ENCODE measurements at places on chromosomes 4 and X.

- DNase-seq = no peak
These were observed 429 bp downstream of the NOCT start for GRCh38 chr4:139015948-139016471.

- no peak for DNase-seq
These were observed 26.2 kb downstream of the PRPS1 start for GRCh38 chrX:107654566-107654871.

- no peak for DNase-seq
These were observed 1.9 kb upstream of the RGS12 start for GRCh38 chr4:3290889-3291321.

GRCh38 chr4:188619456-188620149 lies 480.4 kb downstream of the TRIML1 start:
- DNase-seq = no peak

DNA sequence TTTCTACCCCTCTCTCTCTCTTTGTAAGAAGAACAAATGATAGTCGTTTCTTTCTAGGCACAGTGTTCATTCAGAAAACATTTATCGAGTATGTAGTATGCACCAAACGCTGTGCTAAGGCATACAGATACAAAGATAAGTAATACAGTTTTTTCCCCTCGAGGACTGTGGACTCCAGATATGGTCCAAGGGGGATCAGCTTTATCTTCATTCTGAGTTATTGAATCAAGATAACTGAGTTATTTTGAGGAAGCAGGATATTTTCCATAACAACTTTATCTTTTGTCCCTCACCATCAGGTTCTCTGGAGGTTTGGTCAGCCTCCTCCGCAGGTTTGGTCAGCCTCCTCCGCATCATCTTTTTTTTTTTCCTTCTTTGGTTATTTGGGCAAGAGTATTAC lies 15.0 kb downstream of the EREG start:
- no peak for DNase-seq

- no peak for DNase-seq
These were observed 23.2 kb downstream of the RWDD4 start for GRCh38 chr4:183635741-183636140.

DNA sequence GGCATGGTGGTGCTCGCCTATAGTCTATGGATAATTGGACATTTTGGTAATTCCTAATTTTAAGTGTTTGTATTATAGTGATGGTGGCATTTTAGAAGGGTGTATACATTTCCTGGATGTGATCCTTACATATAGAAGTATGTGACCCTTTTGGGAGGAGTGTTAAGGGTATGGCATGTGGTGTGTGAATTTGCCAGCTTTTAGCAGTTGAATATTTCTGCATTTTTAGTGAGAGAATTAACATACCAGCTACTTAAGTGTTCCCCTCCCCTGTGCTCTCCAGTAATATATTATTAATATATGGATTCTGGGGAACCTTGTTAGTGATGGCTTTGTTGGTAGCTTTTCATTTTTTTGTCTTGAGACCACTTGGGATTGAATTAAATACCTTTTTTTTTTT lies 55.3 kb downstream of the STAG2 start:
- DNase-seq = no peak

DNA sequence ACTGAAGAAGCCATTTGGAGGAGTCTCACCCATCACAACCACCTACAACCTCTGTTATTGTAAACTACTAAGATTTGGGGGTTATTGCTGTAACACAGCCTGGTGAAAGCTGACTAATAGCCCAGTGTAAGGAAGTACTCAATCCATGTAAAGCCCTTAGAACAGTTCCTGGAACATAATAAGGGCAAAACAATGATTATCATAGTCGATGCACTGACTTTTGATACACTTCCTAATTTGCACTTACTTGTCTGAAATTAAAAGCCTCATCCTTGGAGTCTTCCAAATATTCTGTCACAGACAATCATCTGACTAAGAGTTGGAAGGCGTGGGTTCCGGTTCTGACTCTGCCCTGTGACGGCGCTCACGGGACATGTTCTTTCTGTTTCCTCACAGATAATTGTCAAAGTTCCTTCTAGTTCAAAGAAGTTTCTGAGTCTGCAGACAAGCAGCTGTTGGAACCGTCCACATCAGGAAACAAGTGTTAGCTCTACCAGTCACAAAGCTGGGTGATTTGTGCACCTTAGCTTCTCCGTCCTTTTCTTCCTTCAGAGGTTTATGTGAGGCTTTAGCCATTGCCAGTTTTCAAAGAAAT lies 33.4 kb upstream of the RASGEF1B start:
- no peak for DNase-seq

GRCh38 chr4:35459045-35459444 lies 785.3 kb downstream of the ARAP2 start:
- no peak for DNase-seq

GRCh38 chrX:41596596-41596995 lies 92.2 kb upstream of the GPR34 start:
- no peak for DNase-seq

- DNase-seq = no peak
These were observed 120.1 kb upstream of the NAP1L5 start for GRCh38 chr4:88817740-88818139.

DNA sequence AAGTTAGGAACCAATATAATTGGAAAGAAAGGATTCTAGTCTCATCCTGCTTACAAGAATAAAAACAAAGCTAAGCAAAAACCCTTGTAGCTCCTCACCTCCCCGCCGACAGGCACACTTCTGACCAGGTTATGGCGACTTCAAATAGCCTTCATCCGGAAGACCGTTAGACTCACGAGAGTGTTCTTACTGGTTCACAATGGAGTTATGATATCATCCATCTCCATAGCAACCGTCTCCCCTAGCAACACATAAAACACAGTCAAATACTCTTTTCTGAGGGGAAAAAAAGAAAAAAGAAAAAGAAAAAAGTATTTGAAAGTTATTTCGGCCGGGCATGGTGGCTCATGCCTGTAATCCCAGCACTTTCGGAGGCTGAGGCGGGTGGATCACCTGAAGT lies at the start of gene IL13RA2:
IL13RA2 (minus strand) TSS at position 162 of the 400 bp plus-strand sequence. CDS start 347 bp downstream, outside the sequence.
- DNase-seq = no peak

- no peak for DNase-seq
These were observed 52.6 kb downstream of the CASK start for GRCh38 chrX:41870719-41871151.

- DNase-seq = no peak
These were observed 235.4 kb downstream of the MGST2 start for GRCh38 chr4:139900964-139901376.

DNA sequence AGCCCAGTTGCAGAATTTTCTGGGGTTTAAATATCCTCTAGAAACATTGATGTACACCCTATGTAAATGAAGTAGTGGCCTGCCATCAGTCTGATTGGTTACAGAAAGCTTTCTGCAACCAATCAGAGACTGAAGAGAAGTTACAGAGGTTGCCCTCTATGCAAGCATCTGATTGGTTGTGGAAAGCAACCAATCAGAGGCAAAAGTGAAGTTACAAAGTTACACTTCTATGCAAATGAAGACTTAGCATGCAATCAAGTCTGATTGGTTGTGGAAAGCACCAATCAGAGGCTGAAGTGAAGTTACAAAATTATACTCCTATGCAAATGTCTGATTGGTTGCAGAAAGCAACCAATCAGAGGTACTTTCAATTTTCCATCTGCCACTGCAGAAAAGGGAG lies 51.9 kb upstream of the USP9X start:
- no peak for DNase-seq

- DNase-seq = no peak
These were observed 22.8 kb downstream of the C4orf54 start for GRCh38 chr4:99634742-99635360.

GRCh38 chr4:61953386-61953785 lies 753.3 kb downstream of the ADGRL3 start:
- no peak for DNase-seq

DNA sequence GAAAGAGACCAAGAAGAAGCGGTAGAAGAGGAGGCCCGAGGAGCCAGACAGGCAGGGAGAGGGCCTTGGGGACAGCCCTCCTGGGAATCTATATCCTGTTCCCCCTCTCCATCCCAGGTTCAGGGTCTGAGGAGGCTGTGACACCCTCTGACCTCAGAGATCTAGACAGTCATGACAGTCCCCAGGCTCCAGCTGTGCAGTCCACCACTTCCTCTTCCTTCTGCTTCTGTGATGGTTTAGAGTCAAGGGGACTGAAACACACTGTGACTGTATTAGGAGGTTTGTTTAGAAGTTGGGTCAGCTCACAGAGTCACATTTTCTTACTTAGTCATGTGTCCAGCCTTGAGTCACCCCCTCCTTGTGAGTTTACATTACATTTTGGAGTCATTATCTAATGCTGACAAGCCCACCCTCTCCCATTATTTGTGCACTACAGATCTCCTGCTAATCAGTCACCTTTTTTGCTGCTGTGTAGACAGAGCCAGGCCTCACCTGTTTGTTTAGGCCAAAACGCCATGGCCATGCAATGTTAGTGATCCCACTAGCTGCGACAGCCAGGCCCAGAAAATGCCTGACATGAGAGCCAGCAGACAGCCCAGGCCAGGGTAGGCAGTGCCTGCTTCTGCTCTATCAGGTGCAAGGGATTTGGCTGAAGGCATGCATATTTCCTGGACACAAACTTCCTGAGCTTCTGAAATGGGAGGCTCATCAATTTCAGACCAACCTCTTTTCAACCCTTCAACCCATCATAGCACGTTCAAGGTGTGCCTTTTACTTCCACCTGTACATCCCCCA lies 26.0 kb downstream of the MANBA start:
- DNase-seq = no peak

DNA sequence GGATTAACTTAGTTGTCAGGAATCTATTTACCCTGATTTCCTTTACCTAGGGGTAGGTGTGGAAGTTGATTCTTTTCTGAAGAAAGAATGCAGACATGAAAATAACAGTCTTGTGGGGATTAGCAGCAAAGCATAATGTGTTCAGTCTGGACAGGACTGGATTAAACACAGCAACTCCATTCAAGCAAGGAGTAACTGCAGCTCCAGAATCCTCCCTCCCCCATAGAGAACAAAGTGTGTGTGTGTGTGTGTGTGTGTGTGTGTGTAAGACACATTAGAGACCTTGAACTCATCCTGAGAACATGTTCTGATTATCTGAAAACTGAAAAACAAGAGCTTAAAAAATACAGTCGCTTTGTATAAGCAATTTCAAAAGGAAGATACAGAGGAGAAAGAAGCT lies 9.3 kb downstream of the C4orf54 start:
- DNase-seq = no peak

GRCh38 chrX:82218361-82218760 lies 1016.5 kb downstream of the SH3BGRL start:
- no peak for DNase-seq

GRCh38 chr4:188992706-188993105 lies 853.5 kb downstream of the TRIML1 start:
- DNase-seq = no peak

DNA sequence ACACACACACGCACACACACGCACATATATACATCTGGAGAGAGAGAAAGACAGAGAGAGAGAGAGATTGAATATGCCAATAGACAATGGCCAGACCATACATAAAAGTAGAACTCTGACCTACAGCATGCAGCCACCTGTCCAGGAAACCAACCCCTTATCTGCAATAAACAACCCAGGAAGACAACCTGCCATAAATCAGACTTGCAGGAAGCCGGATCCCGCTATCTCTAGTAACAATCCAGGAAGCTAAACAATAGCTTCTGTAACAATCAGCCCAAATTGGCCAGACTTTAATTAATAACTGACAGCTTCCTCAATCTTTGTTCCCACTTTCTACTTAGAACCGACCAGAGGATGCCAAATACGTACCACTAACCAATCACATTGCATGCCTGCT lies 173.2 kb downstream of the LDB2 start:
- DNase-seq = no peak

DNA sequence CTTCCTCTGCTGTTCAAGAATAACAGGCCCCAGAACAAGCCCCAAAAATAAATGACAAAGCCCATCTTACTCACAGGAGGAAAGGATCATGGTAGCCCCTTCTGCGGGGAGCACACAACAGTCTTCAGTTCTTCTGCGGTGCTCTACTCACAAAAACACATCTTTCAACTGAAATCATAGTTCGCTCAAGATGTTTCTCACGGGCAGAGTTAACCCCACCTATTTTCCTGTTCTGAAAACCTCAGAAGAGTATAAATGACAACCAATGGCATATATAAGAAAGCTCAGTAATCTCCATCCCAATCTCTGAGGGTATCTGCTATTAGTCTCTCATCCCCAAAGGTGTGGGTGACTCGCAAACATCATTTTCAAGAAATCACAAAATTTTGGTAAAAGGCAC lies at the start of gene TXK:
TXK (minus strand) TSS at position 170 of the 400 bp plus-strand sequence; CDS start at position 90, 80 bp downstream.
- no peak for DNase-seq
